ENCODE measurements at places on chromosomes 5 and 9.

GRCh38 chr5:78647351-78647818 is 1.2 kb downstream of the LHFPL2 start:
- DNase-seq, result no peak

DNA sequence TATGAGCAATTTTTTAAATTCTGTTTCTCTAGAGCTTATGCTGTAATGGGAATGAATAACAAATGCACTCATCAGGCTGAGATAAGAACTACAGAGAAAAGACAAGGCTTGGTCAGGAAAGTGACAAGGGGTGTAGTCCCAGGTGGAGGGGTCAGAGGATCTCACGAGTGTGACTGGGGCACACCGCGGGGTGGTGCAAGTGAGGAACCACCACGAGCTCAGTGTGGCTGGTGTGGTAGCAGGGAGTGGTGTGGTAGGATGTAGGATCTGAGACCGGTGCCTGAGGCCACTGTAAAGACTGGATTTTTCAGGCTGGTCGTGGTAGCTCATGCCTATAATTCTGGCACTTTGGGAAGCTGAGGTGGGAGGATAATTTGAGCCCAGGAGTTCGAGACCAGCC is 9.0 kb downstream of the ANXA6 start:
- DNase-seq, result no peak

- DNase-seq, result no peak
Observed at GRCh38 chr5:143987751-143988560, 176.0 kb downstream of the HMHB1 start.

DNA sequence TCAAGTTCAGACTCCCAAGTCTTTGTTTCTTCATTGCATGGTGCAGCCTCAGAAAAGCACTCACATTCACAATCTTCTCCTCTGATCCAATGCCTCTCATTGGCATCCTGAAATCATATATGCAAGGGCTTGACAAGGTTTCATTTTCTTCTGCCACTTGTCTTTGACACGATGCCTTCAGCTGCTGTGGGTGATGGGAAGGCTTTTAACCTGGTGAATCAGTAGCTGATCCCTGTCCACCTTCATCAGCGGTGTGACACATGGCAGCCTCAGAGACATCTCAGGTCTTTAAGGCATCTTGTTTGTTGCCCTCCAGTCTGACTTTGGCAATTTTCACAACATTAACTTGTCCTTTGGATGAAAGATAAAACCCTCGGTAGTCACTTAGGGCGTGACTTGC is 147.2 kb downstream of the PRELID2 start:
- DNase-seq, result no peak

GRCh38 chr9:113886026-113886369 is 9.9 kb downstream of the ZNF618 start:
- no peak for DNase-seq

- DNase-seq, result no peak
Observed at GRCh38 chr5:76602094-76602726, 21.0 kb downstream of the F2RL2 start.

DNA sequence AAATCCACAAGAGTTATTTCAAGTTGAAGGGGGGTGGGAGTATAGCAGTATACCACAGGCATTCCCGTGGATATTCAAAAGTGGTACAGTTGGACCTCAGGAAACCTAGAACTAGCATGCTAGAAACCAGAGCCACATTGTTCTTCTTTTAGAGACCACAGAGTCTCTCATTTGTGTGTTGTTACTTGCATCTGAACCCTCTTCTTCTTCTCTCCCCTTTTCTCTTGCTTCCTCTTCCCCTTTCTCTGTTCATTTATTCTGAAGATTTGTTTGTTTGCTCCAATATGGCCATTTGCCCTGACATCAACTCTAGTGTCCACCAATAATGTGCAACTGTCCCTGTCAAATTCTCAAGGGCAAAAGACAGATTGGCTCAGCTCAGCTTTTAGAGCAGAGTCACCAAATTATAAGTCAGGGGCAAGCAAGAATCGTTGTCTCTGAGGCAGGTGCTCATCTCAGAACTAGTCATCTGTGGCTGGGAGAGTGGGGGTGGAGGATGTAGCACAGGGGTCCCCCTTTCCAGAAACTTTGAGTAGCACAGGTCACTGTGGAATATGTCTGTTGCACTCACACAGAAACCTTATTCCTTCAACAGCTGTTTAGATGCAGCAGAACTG is 321.1 kb downstream of the ARRDC3 start:
- no peak for DNase-seq

GRCh38 chr9:93346231-93347112 is 105.0 kb upstream of the FAM120A start:
- peak; percentile 62 for DNase-seq

DNA sequence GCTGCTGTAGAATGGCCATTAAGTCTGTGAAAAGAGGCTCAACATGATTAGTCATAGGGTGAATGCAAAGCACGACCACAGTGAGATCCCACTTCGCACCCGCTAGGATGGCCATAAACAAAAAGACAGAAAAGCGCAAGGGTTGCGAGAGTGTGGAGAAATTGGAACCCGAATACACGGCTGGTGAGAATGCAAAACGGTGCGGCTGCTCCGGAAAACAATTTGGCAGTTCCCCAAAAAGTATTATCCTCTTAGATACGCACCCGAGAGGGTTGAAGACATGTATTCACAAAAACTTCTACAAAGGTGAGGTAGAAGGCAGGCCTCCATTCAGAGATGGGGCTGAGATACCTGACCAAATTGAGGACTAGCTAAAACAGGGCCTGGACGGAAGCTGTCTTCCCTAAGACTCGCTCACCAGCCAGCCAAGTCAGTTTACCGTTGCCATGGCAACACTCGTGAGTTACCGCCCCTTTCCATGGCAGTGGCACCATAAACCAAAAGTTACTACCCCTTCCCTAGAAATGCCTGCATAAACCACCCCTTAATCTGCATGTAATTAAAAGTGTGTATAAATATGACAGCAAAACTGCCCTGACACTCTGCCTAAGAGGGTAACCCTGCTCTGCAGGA is 726 bp upstream of the PSMB7 start:
- DNase-seq, result peak; percentile 52

DNA sequence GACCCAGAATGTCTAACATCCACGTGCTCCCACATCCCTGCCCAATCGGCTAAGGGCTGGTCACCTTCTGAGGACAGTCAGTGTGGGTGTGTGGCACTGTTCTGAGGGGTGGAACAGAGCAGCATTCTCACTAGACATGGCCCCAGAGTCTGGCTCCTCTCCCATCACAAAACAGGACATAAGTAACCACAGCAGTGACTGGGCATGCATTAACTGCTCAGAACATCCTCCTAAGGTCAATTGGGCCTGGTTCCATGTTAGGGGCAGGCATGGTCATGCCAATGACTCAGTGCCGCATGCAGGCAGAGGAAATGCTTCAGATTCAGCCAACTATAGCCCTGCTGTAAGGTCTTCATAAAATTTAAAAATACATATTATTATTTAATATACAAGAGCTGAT is 12.9 kb downstream of the MACROH2A1 start:
- no peak for DNase-seq

GRCh38 chr5:36001032-36001431 is 9.8 kb upstream of the UGT3A1 start:
- no peak for DNase-seq

DNA sequence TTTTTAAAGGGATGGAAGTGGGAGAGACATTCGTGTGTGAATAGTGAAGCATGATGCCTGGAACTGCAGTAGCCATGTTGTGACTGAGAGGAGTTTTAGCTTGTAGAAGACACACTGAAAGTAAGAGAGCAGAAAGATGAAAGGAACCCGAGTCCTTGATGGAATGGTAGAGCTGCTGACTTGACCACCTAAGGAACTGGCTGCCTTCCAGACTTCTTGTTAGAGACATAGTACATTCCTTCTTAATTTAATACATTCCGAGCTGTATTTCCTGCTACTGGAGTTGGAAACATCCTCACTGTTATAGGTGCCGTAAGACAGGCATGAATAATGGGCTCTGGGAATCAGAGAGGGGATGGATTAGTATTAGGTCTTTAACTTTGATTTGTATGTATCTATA is 7.4 kb downstream of the CER1 start:
- DNase-seq, result no peak

DNA sequence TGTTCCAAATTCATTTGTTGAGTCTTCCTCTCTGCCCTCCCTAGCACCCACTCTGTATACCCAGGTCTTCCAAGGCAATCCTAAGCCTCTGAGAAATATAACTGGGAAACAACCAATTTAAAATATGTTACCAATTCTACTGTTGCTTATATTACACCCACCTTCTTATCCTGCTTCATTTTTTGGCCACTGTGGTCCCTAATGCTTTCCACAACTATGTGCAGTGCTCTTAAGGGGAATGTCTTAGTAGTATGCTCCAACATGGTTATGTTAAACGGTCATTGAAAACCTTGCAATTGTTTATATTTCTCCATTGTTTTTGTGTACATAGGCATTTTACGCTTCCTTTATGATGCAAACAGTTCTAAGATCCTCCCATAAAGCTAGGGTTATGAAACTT is 273.1 kb upstream of the HAPLN1 start:
- no peak for DNase-seq

DNA sequence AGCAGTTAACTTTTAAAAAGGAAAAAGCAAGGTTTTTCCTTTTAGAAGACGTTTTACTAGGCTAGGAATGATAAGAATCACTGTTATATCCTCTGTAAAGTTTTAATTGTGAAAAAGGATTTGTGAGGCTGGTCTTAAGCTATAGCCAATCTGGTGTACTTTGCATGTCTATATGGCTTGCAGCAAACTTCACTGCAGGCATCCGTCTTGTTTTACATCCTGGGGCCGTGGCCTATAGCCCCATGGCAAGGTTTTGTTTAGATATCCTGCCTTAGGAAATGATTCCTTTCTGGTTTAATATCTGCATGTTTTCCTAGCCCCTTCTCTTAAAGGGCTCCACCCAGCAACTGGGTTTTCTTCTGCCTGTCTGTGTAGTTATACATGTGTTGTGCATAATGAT is 272.8 kb downstream of the ICE1 start:
- DNase-seq, result no peak

DNA sequence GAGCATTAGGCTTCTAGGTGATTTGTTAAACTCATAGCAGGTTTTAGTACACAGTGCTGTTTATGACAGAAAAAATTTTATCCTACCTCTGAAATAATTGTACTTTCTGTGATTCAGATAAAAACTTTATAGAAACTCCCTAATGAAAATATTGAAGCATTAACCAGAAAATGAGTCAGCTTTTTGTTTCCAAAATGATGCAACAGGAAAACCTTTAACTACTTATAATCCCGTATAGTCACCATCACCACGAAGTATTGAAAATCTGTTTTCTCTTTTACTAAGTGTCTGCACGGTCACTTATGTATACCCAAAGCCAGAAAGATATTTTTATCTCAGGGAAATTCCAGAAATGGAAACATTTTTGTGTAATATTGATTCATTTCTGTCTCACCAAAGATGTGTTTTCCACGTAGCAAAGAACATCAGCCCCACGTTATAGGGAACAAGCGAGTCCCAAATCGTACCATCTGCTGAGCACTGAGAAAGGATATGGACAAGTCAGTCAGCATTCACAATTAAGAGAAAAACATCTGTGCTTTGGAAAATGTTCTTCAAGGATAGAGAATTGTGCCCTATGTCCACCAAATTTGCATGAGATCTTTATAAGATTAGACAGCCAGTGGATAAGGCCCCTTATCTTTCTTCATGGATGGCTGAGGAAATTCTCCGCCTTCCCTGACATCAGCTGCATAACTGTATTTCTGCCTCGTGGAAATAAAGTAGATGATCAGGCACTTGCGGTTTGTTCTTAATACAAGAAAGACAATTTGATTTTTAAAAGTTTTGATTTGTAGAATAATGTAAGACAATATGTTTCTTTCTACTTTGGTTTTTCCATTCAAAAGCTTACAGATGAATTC is 41.9 kb downstream of the TNFAIP8 start:
- DNase-seq, result no peak

DNA sequence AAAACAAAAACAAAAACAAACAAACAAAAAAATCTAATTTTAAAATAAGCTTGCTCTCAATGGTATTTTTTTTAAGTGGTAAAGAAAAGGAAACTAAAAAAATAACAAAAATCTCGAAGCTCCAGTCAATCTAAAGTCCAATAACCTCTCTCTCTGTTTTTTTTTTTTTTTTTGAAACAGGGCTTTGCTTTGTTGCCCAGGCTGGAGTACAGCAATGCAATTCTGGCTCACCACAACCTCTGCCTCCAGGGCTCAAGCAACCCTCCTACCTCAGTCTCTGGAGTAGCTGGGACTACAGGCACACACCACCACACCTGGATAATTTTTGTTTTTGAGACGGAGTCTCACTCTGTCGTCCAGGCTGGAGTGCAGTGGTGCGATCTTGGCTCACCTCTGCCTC is 25.9 kb upstream of the GLDC start:
- DNase-seq, result no peak

DNA sequence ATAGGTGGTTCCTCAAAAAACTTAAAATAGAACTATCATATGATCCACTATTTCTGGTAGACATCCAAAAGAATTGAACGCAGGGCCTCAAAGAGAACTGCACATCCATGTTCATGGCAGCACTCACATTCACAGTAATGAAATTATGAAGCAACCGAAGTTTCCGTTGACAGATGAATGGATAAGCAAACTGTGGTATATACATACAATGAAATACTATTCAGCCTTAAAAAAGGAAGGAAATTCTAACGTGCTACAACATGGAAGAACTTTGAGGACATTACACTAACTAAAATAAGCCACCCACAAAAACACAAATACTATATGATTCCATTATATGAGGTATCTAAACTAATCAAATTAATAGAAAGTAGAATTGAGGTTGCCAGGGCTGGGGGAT is 18.5 kb downstream of the CENPK start:
- DNase-seq, result no peak

DNA sequence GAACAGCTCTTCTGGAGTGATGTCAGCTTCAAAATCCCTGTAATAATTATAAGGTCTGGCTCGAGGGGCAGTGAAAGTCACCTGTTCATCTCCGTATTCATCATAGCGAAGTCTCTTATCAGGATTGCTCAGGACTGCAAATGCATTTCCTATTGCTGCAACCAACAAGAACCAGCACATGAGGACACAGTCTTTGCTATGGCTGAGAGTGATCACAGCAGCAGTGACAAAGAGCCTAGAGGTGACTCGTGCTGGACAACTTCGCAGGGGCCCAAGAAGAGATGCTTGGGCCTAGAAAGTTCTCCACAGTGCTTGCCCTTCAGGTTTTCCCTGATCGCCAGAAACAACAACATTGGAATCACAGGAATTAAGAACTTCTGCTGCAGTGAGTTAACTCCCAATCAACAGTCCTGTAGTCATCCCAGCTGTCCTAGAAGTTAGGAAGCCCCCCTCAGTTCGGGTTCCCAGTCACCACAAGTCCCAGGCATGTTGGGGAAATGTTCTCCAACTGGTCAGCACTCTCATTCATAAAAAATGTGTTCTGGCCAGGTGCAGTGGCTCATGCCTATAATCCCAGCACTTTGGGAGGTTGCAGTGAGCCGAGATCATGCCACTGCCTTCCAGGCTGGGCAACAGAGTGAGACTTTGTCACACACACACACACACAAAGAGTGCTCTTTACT is 13.0 kb downstream of the DNAJC18 start:
- DNase-seq, result no peak
